Thymus (tissue), 14 donors: ENCODE measurements at places on chromosomes 13 and 19. TPM values are rescaled to one million over a fixed set of nuclear protein-coding genes. Genes with fewer than 3 reads are reported as not detected.
A peak's percentile ranks its signal among the peaks of the same experiment; 100 is the strongest.

CBLC gene
- 2.0 TPM for polyA plus RNA-seq

CACNG7 gene
- 0.05 TPM for polyA plus RNA-seq

WDR62 gene
- polyA plus RNA-seq = 2.4 TPM

GRCh38 chr19:39150807-39151600 is 25.4 kb downstream of the PAK4 start:
- no peaks in the 10 kb centered on the region for H3K36me3 ChIP-seq
- DNase-seq = no peak
- H3K27ac ChIP-seq = no peak overlapping the region
- H3K4me1 ChIP-seq = peaks cover 2% of the 10 kb centered on the region

DNA sequence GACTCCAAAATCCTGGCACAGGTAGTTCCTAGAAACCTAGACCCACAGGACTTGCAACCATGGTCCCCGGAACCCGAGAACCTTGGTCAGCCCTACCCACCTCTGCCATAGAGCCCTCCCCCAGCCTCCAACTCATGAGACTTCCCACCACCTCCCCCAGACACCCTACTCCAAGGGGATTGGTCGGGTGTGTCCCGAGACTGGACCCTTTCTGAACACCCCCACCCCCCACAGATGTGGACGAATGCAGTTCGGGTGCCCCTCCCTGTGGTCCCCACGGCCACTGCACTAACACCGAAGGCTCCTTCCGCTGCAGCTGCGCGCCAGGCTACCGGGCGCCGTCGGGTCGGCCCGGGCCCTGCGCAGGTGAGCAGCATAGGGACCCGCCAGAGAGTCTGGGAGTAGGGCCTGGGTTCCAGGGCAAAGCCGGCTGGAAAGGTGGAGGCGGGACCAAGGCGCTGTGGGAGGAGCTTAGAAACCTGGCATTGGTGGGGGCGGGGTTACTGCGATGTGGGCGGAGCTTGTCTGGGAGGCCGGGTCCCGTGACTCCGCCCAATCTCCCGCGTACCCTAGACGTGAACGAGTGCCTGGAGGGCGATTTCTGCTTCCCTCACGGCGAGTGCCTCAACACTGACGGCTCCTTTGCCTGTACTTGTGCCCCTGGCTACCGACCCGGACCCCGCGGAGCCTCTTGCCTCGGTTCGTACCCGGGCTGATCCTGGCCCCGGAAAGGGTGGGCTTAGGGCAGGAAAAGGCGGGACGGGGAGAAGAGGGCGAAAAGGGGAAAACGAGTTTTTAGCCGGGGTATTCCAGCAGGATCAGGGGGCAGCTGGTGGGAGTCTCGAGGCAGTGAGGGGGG is 11.9 kb downstream of the LTBP4 start:
- peak overlapping the region; percentile 68 for H3K27ac ChIP-seq
- H3K4me3 ChIP-seq = peak overlapping the region; percentile 66
- peaks cover 15% of the 10 kb centered on the region for H3K4me1 ChIP-seq
- H3K27me3 ChIP-seq = peaks cover 70% of the 10 kb centered on the region
- no peaks in the 10 kb centered on the region for H3K36me3 ChIP-seq

- no peak overlapping the region for H3K27ac ChIP-seq
- H3K4me3 ChIP-seq = no peak overlapping the region
- DNase-seq = no peak
- no peaks in the 10 kb centered on the region for H3K36me3 ChIP-seq
- peaks cover 6% of the 10 kb centered on the region for H3K4me1 ChIP-seq
- H3K27me3 ChIP-seq = no peaks in the 10 kb centered on the region
Measured at GRCh38 chr19:54245936-54246335, 3.3 kb upstream of the LILRA6 start.

DNA sequence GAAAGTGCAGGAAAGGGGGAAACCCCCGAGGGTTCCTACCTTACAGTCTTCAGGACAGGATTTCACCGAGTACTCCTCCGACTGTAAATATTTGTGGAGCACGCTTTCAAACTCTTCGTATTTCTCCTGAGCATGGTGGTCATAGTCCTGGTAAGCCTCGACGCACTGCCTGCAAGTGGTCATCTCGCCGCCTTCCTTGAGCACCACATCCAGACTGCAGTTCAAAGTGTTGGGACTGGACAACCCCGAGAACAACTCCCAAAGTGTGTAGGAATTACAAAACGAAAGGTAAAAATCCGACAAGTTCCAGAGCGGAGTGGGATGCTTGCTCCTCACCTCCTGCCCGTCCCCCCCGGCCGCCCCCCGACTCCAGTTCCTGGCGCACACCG is 349.7 kb downstream of the LIG4 start:
- no peaks in the 10 kb centered on the region for H3K36me3 ChIP-seq
- H3K27ac ChIP-seq = no peak overlapping the region
- no peak for DNase-seq
- H3K4me1 ChIP-seq = no peaks in the 10 kb centered on the region

DNA sequence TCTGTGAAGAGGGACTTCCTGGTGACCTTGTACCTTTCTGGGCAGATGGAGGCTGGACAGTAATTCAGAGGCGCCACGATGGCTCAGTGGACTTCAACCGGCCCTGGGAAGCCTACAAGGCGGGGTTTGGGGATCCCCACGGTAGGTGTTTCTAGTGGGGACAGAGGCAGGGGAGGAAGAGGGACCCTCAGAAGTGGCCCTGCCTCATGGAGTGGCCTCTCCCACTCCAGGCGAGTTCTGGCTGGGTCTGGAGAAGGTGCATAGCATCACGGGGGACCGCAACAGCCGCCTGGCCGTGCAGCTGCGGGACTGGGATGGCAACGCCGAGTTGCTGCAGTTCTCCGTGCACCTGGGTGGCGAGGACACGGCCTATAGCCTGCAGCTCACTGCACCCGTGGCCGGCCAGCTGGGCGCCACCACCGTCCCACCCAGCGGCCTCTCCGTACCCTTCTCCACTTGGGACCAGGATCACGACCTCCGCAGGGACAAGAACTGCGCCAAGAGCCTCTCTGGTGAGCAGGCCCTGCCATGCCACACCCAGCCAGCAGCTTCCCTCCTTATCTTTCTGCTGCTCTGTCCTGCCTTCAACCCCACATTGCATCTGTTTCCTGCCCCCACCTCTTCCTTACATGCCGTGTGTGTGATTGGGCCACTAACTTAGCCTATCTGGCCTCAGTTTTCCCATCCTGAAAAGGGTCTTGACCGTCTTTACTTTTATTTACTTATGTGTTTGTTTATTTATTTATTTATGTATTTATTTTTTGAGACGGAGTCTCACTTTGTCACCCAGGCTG is 7.3 kb downstream of the ANGPTL4 start:
- H3K4me3 ChIP-seq = no peak overlapping the region
- peaks cover 20% of the 10 kb centered on the region for H3K27me3 ChIP-seq
- no peak for DNase-seq
- peaks cover 3% of the 10 kb centered on the region for H3K4me1 ChIP-seq
- H3K27ac ChIP-seq = no peak overlapping the region
- H3K36me3 ChIP-seq = peaks cover 14% of the 10 kb centered on the region

GRCh38 chr19:3099347-3100145 is 5.4 kb downstream of the GNA11 start:
- peaks cover 51% of the 10 kb centered on the region for H3K4me1 ChIP-seq
- no peak overlapping the region for H3K4me3 ChIP-seq
- H3K27me3 ChIP-seq = peaks cover 2% of the 10 kb centered on the region
- no peak for DNase-seq

DNA sequence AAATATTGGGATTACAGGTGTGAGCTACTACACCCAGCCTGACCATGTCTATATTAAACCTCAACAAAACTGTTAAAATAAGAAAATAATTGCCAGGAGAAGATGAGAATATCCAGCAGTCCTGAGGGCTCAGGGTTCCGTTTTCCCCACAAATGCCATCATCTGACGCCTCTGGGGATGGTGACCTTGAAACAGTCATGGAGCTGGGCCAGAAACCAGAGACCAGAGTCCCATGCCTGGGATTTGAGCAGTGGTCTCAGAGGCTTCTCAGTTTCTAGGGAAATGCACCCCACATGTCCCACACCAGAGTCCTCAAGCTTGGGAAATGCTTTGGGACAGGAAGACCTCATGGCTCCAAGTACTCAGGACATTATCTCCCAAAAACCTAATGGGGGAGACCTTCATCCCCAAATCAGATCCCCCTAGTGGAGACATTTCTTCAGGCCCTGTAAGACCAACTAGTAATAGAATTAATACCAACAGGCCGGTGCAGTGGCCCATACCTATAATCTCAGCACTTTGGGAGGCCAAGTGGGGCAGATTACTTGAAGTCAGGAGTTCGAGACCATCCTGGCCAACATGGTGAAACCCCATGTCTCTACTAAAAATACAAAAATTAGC is 2.9 kb upstream of the MAP1S start:
- H3K36me3 ChIP-seq = no peaks in the 10 kb centered on the region
- peaks cover 17% of the 10 kb centered on the region for H3K4me1 ChIP-seq
- no peak for DNase-seq
- no peak overlapping the region for H3K4me3 ChIP-seq
- no peak overlapping the region for H3K27ac ChIP-seq

DNA sequence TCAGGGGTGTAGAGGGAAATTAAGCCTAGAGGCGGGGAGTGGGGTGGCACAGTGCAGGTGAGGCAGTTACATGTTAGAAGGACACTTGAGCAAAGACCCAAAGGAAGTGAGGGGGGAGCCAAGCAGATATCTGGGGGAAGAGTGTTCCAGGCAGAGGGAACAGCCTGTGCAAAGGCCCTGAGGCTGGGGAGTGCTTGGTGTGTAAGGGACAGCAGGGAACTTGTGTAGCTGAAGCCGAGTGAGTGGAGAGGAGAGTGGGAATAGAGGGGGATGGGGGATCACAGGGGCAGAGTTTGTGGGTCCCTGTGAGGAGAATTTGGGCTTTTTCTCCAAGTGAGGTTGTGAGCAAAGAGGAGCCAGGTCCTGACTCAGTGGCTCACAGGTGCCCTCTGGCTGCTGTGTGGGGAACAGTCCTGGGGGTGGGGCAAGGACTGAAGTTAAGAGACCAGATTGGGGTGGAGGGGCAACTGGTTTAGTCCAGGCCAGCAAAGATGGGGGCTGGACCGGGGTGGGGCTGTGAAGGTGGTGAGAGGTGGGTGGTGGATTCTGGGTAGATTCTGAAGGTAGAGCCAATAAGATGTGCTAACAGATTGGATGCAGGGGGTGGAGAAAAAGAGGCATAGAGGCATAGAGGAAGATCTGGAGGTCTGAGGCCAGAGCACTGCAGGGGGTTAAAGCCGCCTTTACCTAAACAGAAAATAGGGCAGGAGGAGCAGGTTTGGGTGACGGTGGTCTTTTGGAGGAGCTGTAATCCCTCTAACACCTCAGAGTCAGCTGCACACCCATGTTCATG is 75.3 kb downstream of the CACNA1A start:
- H3K4me3 ChIP-seq = no peak overlapping the region
- DNase-seq = no peak
- H3K36me3 ChIP-seq = no peaks in the 10 kb centered on the region
- H3K4me1 ChIP-seq = no peaks in the 10 kb centered on the region
- H3K27ac ChIP-seq = no peak overlapping the region

DNA sequence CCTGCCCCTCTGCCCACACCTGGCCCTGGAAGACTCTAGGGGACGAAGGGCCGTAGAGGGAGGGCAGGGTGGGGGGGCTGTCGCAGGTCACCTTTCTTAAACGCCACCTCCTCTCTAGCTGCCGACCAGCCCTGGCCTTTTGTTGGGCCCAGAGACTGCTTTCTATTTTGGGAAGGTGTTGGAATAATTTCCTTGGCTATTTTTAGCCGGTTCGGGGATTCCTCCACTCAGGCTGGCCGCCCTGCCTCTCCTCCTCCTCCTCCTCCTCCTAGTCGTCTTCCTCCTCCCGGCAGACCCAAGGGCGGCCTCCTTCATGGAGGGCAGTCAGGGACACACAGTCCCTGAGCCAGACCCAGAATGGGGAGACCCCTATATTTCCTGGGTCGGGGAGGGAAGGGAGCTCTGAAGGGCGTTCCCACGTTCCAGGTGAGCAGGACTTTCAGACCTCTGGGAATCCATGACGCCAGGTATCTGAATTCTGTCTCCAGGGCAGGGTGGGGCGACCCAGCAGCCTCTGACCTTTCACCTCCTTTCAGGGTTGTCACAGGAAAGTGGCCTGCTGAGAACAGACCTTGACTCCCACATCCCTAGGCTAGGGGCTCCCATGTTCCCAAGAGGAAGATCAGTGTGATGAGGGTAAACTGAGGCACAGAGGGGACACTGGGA is 19.9 kb downstream of the GADD45B start:
- H3K4me1 ChIP-seq = peaks cover 11% of the 10 kb centered on the region
- no peak for DNase-seq
- H3K4me3 ChIP-seq = no peak overlapping the region
- no peaks in the 10 kb centered on the region for H3K36me3 ChIP-seq
- H3K27me3 ChIP-seq = peaks cover 76% of the 10 kb centered on the region

DNA sequence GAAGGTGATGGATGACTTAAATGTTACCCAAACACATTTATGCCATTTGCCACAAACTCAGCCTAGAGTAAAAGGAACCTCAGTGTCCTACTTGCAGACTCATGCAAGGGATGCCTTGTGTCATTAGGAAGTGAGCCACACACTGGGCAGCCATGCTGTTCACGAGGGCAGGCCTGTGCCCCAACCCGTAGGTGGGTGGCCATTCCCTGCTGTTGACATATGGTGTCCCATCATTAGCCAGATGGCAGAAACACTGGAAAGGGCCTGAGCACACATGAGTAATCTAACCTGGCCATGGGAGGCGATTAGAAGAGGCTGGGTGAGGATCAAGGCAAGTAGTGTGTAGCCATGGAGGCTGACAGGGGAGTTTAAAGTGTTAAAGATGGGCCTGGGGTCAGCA is 9.7 kb upstream of the LRCH1 start:
- peak overlapping the region; percentile 39 for H3K27ac ChIP-seq
- no peaks in the 10 kb centered on the region for H3K27me3 ChIP-seq
- H3K4me1 ChIP-seq = peaks cover 10% of the 10 kb centered on the region
- no peaks in the 10 kb centered on the region for H3K36me3 ChIP-seq
- no peak for DNase-seq

DNA sequence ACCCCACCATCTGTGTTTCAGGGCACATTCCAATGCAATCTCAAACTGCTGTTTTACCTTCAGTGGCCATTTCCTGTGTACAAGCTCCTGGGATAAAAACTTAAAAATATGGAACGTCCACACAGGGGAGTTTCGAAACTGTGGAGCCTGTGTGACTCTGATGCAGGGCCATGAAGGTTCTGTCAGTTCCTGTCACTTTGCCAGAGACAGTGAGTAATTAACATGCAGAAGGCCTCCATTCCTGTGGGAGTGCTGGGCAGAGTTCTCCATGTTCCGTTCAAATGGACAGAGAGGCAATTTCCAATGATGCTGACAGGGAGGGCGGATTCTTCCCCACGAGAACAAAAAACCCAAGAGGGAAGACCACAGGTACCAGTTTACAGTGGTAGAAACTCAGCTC is 24.4 kb downstream of the WDR88 start:
- peaks cover 24% of the 10 kb centered on the region for H3K4me1 ChIP-seq
- H3K27ac ChIP-seq = no peak overlapping the region
- H3K4me3 ChIP-seq = no peak overlapping the region
- no peak for DNase-seq
